Activated CD8-positive, alpha-beta memory T cell treated with anti-CD3 and anti-CD28 coated beads for 48 hours (primary cell): ENCODE measurements at places on chromosomes 12 and 14.
A peak's percentile ranks its signal among the peaks of the same experiment; 100 is the strongest.

DNA sequence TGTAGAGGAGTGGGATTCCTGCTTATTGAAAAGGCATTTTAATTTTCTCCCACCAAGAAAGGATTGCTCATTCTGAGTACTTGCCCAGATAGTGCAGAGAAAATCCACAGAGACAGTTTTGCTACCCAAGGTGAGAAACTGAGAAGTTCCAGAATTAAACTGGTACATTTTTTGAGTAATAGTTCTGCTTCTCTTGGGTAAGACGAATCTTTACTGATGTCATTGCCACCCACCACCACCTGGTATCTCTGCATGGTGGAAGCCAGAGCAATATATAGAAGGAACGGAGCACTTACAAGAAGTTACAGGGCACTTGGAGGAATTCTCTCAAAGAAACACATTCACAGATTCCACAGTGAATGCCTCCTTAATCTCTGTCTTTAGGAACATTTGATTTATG is 20.7 kb upstream of the FRMD6 start:
- DNase-seq: no peak

- DNase-seq: no peak
Measured at GRCh38 chr12:12705838-12706520, 10.0 kb upstream of the GPR19 start.

DNA sequence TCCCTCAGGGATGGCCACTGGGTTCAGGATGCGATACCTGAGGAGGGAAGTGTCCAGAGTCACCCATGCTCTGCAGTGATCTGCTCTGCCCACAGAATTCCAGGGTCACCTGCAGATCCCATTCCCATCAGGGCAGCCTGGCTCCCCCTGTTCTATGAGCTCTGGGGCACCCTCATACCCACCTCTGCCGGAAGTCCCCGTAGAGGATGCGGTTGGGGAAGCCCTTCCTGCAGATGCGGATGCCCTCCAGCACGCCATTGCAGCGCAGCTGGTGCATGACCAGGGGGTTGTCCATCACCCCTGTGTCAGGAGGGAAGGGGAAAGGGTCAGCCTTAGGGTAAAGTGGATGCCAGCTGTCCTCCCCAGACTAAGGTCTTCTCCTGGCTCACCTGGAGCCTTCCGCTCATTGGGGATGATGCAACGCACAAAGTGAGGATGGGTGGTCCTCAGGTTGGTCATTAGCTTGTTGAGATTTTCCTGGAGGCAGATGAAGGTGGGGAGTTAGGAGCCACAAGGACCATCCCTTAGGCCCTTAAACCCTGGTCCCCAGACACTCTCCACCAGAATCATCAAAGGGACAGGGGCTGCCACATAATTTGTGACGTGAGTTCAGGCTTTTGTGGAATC is 11.2 kb downstream of the MYH6 start:
- no peak for DNase-seq

DNA sequence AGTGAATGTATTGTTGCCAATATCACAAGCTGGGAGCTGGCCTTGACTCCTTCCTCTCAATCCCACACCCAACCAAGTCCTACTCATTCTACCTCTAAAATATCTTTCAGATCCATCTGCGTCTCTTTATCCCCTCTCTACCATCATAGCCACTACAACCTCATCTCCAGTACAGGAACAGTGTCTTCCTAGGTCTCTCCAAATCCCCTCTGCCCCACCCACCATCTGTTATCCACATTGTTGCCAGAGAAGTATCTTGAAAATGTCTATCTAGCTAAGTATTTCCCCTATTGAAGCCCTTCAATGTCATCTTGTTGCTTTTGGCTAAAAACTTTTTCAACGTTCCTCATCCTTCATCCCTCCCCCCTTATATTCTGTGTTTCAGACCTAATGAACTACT is 244.7 kb downstream of the C12orf75 start:
- DNase-seq: no peak

- no peak for DNase-seq
Measured at GRCh38 chr12:103909811-103910210, 20.4 kb upstream of the HSP90B1 start.

DNA sequence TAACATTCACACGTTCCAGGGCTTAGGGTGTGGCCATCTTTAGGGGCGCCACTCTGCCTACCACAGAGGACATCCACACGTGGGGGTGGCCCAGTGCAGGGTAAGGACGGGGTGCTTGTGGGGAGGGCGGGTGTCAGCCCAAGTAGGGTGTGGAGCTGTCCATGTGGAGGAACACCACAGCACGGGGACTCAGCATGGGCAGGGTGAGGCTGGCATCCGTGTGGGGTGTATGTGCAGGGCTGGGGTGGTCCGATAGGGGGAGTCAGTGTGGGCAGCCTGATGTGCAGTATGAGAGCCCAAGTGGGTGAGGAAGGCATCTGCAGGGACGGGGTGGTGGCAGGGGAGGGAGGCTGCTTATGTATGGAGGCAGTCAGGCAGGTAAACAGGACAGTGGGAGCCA is 17.7 kb downstream of the PSMC1 start:
- DNase-seq: no peak

DNA sequence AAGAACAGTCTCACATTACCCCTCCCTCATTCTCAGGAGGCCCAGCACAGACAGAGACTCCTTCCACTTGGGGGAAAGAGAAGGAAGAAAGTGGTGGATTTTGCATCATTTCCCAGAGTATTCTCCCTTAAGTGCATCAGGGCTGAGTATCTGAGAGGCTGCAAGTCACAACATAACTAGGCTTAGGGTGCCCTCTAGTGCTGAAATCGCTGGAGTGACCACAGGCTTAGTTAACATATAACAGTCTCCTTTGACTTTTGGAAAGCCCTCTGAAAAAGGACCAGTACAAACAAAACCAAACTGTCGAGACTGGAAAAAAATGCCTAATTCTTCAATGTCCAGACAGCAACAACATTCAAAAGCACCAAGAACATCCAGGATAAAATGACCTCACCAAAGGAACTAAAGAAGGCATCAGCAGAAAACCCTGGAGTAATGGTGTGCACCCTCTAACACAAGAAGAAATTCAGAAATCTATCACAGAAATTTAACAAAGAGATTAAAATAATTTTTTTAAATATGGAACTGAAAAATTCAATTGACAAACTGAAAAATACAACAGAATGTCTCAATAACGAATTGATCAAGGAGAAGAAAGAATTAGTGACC is 412.3 kb downstream of the RPS29 start:
- peak; percentile 6 for DNase-seq

DNA sequence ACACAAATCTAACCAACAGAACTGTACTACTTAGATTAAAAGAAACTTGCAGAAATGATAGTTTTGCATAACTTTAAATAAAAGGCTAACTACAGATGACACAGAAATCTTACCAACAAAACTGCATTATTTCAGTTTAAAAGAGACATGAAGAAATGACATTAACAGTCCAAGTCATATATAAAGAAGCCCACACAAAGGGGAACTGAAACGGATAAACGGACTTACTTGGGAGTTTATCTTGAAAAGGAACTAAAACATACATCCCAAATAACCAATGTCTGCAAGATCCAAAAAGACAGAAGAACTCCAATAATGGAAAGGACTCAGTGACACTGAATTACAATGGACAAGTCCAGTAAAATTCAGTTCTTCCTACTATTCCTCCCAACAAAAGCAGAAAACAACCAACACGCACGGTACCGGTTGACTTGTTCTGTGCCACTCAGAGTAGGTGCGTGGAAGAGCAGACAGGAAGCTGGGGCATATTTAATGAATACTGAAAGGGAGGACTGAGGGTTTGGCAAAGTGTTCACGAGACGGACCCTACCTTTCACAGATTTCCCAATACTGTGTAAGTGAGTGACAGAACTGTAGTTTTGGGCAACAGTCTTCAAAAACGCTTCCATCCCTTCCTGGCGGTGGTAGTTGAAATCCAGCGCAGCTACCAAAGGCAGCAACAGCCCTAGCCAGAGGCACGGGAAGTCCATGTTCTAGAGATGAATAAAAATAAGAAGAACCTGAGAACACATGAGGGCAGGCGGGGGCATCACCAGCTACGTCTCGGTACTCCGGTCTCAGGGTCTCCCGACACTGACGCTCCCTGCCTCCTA is 627 bp downstream of the CPM start:
- DNase-seq: no peak

DNA sequence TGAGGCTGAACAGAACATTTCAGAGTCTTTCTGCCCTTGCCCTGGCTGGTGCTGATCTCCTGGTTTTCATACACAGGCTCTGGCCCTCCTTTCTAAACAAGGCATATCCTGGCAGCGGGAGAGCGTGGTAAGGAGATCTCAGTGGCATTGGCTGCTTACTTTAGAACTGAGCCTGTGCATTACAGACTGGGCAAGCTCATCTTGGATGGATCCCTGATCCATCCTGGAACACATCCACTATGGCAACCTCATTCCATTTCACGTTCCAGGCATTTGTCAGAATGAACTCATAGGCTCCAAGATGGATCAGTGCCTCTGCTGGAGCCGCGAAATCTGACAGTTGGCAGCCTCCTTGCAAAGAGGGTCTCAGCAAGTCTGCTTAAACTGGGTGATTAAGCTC is 224.5 kb upstream of the PELI2 start:
- DNase-seq: no peak
